ENCODE measurements at places on chromosomes 11 and 22. TPM values are rescaled to one million over a fixed set of nuclear protein-coding genes. Genes with fewer than 3 reads are reported as not detected.

The HTR3B gene
- not detected for total RNA-seq

GRCh38 chr11:68841718-68842426, at the start of gene CPT1A:
CPT1A (minus strand) TSS chr11:68841916; CDS start chr11:68815474, 26,442 bp downstream.
- H3K36me3 ChIP-seq, result no peaks in the 10 kb centered on the region
- DNase-seq, result peak; percentile 87
- H3K4me1 ChIP-seq, result no peaks in the 10 kb centered on the region
- no peak within 1 kb of the TSS for H3K27ac ChIP-seq
- peak within 1 kb of the TSS; percentile 86 for H3K4me3 ChIP-seq

DNA sequence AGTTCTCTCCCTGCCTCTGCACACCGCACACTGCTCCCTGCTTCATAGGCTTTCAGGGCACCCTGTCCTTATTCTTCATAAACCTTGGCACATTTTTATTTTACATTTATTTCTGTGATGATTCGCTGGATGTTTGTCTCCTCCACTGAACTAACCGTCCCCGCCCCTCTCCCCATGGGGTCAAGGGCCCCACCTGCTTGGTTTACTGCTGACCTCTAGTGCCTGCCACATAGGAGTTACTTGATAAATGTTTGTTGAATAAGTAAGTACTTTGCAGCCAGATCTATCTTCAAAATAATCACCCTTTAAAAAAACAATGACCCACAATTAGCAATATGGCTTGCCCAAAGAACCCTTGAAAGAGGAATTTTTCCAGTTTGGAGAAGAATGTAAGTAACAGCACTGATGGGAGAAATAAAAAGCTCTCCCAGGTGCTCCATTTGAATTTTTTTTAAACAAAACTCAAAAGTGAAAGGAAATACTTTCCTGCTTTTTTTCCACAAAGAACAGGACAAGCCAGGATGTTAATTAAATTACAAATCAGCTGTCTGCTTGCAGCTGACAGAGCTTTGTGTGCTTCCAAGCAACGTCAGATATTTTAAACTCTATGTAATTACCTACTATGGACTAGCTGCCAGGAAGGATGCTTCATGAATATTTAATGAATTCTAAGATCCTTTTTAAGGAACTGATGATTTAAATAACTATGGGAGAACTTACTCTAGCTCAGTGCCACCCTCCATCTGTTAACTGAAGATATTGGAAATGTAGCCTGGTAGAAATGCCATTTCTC, 1083.6 kb downstream of the DLG2 start:
- no peaks in the 10 kb centered on the region for H3K27me3 ChIP-seq
- no peaks in the 10 kb centered on the region for H3K36me3 ChIP-seq
- H3K27ac ChIP-seq, result no peak overlapping the region
- peak; percentile 90 for DNase-seq
- peaks cover 5% of the 10 kb centered on the region for H3K4me1 ChIP-seq
- H3K4me3 ChIP-seq, result peak overlapping the region; percentile 60

The TTC28 gene
- 28.6 TPM for total RNA-seq

The CSF2RB gene
- not detected for total RNA-seq

The RAG2 gene
- total RNA-seq, result not detected

DNA sequence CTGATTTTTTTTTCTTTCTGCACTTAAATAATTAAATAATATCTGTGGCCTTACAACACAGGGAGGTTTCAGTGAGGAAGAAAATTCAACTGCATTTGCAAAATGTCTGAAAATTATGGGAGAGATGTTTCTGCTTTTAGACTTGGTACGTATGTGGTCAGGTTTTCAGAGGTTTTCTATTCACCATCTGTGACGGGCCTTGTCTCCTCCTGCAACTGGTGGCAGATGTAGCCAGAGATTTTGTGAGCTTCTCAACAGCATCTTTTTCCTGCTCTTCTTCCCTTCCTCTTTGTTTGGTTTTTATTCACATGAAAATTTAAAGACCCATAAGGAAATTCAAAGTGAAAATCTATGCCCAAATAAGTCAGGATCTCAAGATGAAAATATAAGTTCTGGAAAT, 38.3 kb downstream of the ZBTB16 start:
- no peak overlapping the region for H3K27ac ChIP-seq
- H3K4me3 ChIP-seq, result no peak overlapping the region
- no peaks in the 10 kb centered on the region for H3K36me3 ChIP-seq
- no peaks in the 10 kb centered on the region for H3K27me3 ChIP-seq
- H3K4me1 ChIP-seq, result peaks cover 6% of the 10 kb centered on the region

The PLAAT5 gene
- 15.4 TPM for total RNA-seq

GRCh38 chr22:28829358-28830181, 29.2 kb upstream of the XBP1 start:
- no peaks in the 10 kb centered on the region for H3K27me3 ChIP-seq
- peak; percentile 91 for DNase-seq
- no peak overlapping the region for H3K27ac ChIP-seq

GRCh38 chr11:75351791-75352587, 528 bp upstream of the ARRB1 start:
- no peaks in the 10 kb centered on the region for H3K27me3 ChIP-seq
- peaks cover 16% of the 10 kb centered on the region for H3K4me1 ChIP-seq
- peak; percentile 96 for DNase-seq
- peak overlapping the region; percentile 57 for H3K27ac ChIP-seq
- H3K36me3 ChIP-seq, result peaks cover 22% of the 10 kb centered on the region

The ARHGAP20 gene
- 0.27 TPM for total RNA-seq

DNA sequence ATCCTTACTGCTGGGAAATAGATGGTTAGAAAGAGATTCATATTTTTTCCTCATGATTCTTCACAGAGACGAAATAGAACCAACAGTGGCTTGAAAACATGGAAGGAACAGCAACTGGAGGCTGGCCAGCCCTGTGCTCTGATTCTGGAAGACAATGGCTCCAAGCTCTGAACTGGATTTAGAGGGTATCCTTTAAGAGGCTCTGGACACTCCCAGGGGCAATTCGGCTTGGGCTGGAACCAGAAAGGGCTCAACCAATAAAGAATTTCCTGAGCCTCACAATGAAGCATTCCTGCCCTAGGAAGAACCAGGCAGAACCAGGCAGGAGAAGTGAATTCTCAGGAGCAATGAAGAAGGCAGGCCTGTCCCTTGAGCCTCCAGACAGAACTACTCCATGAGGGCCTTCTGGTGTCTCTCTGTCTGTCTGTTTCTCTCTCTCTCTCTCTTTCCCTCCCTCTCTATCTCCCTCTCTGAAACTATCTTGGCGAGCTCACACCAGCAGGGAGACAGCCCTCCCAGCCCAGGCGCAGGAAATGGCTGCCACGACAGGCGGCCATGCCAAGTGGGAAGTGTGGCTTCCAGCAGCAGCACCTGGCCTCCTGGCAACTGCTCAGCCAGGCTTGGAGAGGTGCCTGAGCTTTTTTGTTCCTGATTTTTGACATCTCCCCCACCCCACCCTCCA, 93.3 kb downstream of the RCN1 start:
- no peak overlapping the region for H3K4me3 ChIP-seq
- no peak overlapping the region for H3K27ac ChIP-seq
- H3K27me3 ChIP-seq, result no peaks in the 10 kb centered on the region
- no peaks in the 10 kb centered on the region for H3K4me1 ChIP-seq
- no peaks in the 10 kb centered on the region for H3K36me3 ChIP-seq
- no peak for DNase-seq

The TNNT3 gene
- not detected for total RNA-seq

The DNAJB13 gene
- 0.44 TPM for total RNA-seq

DNA sequence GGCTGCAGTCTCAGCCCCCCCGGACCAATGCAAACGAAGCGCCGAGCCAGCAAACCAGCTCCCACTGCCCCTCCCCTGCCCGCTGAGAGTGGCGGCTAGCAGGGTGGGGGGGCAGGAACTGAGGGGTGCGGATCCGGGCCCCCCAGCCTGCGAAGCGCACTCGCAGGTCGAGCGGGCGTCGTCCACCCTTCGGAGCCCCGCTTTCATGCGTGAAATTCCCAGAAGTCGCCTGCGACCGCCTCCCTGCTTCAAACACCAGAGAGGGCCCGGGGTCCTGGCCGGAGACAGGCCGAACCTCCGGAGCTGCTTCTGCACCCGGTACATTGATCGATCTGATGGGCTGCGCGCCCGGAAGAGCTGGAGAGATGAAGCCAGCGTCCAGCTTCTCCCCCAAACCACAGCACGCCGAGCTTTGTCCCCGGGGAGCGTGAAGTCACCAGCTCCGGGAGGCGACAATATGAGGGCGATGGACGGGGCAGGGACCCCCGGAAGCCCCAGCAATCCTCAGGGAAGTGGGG, 646 bp upstream of the PATZ1 start:
- peaks cover 30% of the 10 kb centered on the region for H3K36me3 ChIP-seq
- DNase-seq, result no peak
- H3K27ac ChIP-seq, result peak overlapping the region; percentile 95

The KRTAP5-8 gene
- not detected for total RNA-seq

The APOL4 gene
- total RNA-seq, result not detected
